ENCODE measurements at places on chromosomes 12 and 14. TPM values are rescaled to one million over a fixed set of nuclear protein-coding genes. Genes with fewer than 3 reads are reported as not detected.

The SMAGP gene
- polyA plus RNA-seq = 25.4 TPM

The LALBA gene
- polyA plus RNA-seq = not detected

The KRT85 gene
- not detected for polyA plus RNA-seq

- no peak for DNase-seq
Observed at GRCh38 chr12:91119089-91119488, 7.8 kb upstream of the LUM start.

- no peak for DNase-seq
Observed at GRCh38 chr12:72974954-72975555, 702.9 kb downstream of the TRHDE start.

DNA sequence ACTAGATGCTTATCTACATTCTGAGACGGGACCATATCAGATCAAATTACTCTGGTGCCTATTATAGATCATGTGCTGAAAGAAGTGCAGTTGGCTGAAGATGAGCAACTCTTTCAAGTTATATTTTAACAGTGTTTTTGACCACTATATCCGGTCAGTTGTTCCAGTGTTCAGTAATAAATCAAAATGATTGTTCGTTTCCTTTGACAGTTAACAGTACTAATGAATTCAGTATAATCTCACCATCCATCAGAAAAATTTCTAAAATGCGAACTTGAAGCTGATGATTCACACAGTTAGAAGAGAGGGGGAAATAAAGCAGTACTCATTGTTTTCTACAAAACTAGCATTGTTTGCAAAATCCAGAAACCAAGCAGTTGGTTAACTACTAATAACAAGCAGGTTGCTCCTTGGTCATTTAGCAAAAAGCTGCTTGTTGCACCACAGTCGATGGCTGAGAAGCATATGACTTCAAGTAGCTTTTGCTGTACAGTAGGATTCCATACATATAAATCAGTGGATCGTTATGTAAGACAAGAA lies 2.3 kb downstream of the RPS6KA5 start:
- DNase-seq = no peak

GRCh38 chr12:7756993-7757392 lies 8.0 kb upstream of the NANOGNB start:
- no peak for DNase-seq

The CLEC6A gene
- polyA plus RNA-seq = 0.17 TPM

- DNase-seq = no peak
Observed at GRCh38 chr14:83856334-83856733, 1673.6 kb upstream of the FLRT2 start.

GRCh38 chr14:24576182-24576581 lies at the start of gene CTSG:
Gene CTSG (minus strand): TSS chr14:24576250. CDS start chr14:24576223, 27 bp downstream.
- no peak for DNase-seq

- DNase-seq = no peak
Observed at GRCh38 chr12:112927925-112928324, 10.3 kb upstream of the OAS3 start.
